Ureter (tissue), 1 donor: ENCODE measurements at places on chromosomes 2 and 18. TPM values are rescaled to one million over a fixed set of nuclear protein-coding genes. Genes with fewer than 3 reads are reported as not detected.

NOSTRIN gene
- total RNA-seq: 31.4 TPM

GRCh38 chr18:58788971-58789875, 75.5 kb upstream of the ZNF532 start:
- no peak for DNase-seq

PID1 gene
- 25.8 TPM for total RNA-seq

DNA sequence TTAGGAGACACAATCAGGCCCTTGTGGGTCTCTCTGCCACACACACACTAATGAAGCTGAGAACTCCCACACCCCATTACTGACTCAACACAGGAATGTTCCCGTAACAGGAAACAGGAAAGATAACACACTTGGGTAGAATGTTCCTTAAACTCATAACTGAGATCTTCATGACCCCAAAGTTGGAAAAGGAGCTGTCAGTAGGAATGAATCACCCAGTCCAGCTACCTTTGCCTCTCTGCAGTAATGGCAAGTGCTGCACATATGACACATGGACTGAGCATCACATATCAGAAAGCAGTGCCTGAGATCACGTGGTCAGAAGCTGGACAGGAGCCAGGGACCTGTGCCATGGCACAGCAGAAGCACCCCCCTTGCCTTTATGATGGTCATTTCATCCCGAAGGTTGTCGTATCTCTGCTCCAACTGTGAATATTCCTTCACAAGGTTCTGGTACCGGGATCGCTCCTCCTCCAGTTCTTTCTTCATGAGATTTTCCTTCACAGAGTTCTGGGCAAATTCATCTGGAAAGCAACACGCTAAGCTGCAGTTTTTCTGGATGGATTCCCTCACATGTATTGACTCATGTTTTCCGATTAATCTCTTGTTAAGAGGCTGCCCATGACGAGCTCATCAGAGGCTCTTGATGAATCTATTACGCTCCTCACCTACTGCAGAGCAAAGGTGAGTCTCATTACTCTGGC, 65.4 kb upstream of the ACAA2 start:
- no peak for DNase-seq

DNA sequence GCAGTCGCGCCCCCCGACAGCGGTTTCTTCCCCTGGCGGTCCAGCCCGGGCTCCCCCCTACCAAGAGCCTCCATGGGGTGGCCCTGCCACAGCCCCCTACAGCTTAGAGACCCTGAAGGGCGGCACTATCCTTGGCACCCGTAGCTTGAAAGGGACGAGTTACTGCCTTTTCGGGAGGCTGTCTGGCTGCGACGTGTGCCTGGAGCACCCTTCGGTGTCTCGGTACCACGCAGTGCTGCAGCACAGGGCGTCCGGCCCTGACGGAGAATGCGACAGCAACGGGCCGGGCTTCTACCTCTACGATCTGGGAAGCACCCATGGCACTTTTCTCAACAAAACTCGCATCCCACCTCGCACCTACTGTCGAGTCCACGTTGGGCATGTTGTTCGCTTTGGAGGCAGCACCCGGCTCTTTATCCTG, 475 bp downstream of the SLC4A1AP start:
- no peak for DNase-seq

DNA sequence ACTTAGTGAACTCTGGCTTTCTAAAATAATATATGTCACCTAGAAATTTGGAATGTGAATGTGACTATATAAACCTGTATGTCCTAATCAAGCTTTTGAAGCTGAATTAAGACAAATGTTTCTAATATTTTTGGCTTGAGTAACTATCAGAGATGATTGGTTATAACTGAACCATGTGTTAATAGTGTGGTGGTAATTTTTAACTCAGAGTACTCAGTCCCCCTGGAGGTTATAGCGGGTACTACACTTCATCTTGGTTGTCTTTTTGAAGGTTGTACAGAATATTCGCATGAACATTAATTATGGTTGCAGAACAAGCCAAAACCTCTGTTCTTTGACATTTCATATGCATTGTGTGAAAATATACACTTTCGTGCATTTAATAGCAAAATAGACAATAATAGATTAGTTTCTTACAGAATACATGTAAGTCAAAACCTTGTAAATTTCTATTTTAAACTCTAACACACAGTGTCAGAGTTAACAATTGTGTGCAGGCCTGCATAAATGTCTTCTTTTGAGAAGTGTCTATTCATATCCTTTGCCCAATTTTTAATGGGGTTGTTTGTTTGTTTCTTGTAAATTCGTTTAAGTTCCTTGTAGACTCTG, 86.0 kb downstream of the OSBPL6 start:
- DNase-seq: peak; percentile 51

DNA sequence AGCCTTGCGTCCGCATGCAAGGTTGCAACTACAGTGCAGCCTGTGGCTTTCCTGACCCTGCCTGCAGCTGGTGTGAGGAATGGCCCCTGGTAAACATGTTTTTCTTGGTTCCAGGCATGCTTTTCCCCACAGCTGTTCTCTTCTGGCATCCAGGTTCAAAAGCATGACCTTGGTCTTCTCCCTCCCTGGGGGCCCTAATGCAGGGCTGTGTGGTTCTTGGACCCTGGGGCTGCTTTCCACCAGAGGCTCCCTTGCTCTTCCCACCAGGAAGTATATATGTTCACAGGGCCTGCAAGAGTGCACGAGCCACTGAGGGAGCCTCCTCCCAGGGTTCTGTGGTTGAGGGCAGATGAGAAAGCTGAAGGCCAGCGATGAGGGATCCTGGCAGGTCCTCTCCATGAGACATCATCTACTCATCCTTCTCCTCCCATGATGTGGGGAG, 125.9 kb downstream of the BCL2L11 start:
- DNase-seq: no peak

DNA sequence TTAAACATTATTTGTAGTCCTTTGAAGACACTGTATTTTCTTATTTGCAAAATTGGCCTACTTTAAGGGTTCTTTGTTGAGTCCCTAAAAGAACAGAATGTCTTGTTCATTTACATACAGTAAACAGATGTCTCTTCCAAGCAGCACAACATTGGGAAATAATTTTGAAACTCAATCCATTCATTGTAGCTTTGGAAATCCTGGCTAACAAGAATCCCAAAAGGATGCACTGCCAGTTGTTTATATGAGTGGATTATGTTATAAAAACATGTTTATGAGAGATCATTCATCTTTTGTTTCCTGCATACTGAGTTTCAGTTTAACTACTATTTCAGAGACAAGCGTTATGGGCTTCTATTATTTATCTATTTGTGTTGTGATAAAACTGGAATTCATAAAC, 499.3 kb downstream of the PID1 start:
- no peak for DNase-seq

DNA sequence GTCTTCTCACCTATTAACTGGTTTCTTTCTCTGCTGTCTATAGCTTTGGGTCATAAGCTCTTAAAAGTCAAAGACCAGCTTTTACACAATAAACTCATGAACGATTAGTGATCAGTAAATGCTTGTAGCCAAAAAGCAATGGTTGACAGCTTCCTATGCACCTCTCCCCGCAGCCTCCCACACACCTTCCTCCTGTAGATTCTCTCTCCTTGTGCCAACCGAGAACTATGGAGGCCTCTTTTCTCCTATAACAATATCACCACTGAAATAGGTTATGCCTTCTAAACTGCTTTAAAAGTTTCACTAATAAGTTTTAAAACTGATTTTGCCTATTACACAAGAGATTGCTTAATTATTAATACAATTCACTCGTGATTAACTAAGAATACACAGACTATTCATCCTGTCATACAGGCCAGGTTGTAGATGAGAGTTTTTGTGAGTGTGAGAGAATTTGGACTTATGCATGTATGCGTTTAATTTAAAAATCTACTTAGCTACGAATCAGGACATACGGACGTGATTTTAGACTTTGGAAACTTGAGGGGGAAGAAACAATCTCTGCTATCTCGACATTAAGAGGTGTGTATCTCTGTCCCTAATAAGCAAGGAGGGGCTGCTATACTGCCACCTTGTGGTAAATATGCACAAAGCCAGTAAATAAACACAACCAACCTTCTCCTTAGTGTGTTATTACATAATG, 229.1 kb upstream of the RBBP8 start:
- no peak for DNase-seq

GRCh38 chr2:197359859-197360258, 49.3 kb upstream of the ANKRD44 start:
- DNase-seq: no peak

DNA sequence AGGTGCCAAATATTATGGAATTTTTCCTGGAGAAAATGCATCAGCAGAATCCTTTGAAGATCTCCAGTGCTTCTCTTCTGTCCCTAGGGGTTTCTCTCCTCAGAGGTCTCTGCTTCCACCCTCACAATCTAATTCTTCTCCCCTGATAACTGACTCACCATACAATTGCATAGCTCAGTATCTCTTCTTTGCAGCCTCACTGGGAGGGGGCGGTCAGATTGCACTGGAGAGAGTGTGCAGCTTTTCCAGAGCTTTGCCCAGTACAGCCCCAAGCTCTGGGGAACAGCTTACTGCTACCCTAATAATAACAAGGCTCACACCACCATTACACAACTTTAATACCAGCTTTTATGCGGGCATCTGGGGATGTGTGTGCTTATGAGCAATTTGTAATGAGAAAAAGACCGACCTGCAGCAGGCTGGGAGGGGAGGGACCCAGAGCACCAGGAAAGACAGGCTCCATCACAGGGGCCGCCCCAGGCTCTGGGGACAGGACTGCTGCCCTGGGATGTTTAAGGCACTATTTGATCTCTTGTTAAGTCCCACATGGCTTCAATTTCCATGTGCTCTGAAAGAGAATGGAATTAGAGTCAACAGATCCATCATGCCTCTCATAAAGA, 276.6 kb upstream of the SIX2 start:
- DNase-seq: no peak

DNA sequence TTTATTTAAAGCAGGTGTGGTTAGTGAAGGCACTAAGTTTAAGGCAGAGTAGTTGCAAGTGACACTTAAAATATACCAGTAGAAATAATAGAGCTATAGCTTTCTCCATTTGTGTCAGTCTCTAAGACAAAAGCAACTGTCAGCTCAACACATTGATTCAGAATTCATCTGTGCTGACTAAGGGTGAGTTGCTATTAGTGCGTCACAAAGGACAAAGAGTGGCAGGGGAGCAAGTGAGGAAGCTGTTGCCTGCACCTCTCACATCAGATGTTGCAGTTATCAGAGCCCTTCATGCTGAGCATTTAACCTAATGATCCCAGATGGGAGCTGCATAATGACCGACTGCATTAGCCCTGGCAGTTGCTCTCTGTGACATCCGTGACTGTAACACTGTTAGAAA, 138.6 kb downstream of the DTNA start:
- no peak for DNase-seq

DNA sequence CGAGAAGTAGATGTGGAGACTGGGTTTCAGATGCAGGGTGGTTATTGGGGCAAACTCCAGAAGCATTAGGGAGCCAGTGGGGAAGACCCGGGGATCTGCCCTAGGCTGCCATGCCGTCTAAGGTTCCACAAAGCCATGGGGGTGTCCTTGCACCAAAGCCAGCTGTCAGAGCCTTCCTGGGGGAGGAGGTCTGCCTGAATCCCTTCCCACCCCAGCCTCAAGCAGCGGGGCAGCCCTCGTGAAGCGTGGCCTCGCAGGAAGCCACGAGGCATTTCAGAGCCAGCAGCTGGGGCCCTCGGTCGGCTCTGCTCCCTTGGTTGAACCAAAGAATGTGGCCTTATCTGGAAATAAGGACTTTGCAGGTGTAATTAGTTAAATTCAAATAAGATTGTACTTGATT, 51.2 kb upstream of the UBE2F start:
- DNase-seq: no peak
